Caco-2 (cell line): ENCODE measurements at places on chromosomes 7 and 10. TPM values are rescaled to one million over a fixed set of nuclear protein-coding genes. Genes with fewer than 3 reads are reported as not detected.

DNA sequence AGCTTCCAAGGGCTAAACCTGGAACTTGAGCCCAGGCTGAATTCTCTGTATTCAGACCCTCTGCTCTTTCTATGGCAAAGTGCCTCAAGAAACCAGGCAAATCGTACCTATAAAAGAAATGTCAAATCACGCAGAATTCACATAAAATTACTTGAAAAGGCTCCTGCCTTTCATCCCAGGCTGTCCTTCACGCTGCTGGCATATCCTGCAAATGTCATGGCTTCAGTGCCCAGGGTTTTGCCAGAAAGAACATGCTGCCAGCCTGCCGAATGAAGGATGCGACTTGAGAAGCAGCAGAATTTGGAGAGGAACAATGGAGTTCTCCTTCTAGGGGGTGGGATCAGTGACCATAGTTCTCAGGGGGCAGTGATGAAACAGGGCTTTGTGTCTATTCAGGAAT lies 602.5 kb upstream of the GALNT17 start:
- no peak overlapping the region for H3K27ac ChIP-seq
- H3K4me3 ChIP-seq, result no peak overlapping the region
- H3K36me3 ChIP-seq, result no peaks in the 10 kb centered on the region

DNA sequence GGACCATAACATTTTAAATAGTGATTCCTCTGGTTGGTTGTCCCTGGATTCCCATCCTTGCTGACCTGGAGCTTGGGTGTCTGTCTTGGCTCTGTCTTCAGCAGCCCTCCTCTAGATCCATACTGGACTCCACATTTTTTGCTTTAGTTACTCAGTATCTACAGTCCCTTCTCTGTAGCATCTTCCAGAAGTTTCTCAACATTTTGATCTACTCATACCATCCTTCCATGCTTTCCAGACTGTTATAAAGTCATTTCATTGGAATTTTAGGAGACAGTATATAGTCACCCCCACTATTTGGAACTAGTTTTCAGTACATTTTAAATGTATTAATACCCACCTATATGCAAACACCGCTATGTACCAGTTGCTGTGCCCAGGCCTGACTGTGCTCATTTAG lies 25.8 kb downstream of the APBB1IP start:
- H3K4me3 ChIP-seq, result no peak overlapping the region
- H3K27ac ChIP-seq, result no peak overlapping the region
- no peaks in the 10 kb centered on the region for H3K36me3 ChIP-seq
- H3K27me3 ChIP-seq, result no peaks in the 10 kb centered on the region
- H3K4me1 ChIP-seq, result peaks cover 13% of the 10 kb centered on the region
- DNase-seq, result no peak

DNA sequence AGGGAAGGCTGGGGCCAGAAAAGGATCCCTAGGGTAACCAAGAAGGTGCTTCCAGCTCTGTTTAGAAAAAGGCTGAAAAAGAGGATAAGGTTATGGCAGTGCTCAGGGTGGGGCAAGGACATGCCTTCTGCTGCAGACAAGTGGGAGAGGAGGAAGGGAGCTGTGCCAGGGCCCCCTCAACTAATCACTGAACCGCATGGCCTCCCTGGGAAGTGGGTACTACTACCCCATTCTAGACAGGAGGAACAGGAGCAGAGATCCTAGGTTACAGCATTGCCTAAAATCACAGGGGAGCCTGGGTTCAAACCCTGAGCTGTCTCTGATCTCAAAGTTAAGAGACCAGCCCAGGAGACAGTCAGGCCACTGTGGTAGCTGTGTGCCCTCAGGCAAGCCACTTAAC lies 149.7 kb downstream of the GRID1 start:
- no peak overlapping the region for H3K4me3 ChIP-seq
- no peak for DNase-seq
- no peaks in the 10 kb centered on the region for H3K36me3 ChIP-seq
- H3K27me3 ChIP-seq, result no peaks in the 10 kb centered on the region
- H3K4me1 ChIP-seq, result no peaks in the 10 kb centered on the region

SLC26A5 gene
- 1.1 and 1.5 TPM in 2 replicates for total RNA-seq

GRCh38 chr7:1370738-1371137 lies 88.5 kb downstream of the MICALL2 start:
- no peak for DNase-seq
- no peaks in the 10 kb centered on the region; the same call in 1 of the 2 replicates for H3K27me3 ChIP-seq
- no peak overlapping the region for H3K4me3 ChIP-seq
- peaks cover 10% of the 10 kb centered on the region for H3K4me1 ChIP-seq

DNA sequence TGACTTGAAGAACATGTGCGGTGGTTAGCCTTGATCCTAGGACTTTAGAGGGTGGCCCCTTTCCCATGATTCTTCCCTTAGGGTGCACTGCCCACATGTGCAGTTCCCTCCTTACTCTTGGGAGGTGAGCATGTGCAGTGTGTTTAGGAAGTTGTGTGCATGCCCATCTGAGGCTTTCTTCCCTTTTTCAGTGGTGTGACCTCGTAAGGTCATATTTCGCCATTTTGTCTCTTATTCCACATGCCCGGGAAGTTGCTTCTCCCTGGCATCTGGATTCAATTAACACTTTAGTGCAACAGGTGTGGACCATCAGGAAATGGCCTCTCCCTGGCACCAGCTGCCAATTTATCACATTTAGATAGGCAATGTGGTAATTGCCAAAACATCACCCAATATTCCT lies 380.6 kb upstream of the VSTM2A start:
- no peak for DNase-seq
- no peak overlapping the region for H3K4me3 ChIP-seq
- H3K4me1 ChIP-seq, result no peaks in the 10 kb centered on the region
- no peaks in the 10 kb centered on the region for H3K36me3 ChIP-seq
- no peaks in the 10 kb centered on the region for H3K27me3 ChIP-seq
